ENCODE measurements at places on chromosomes 6 and 20. TPM values are rescaled to one million over a fixed set of nuclear protein-coding genes. Genes with fewer than 3 reads are reported as not detected.

MCCD1 gene
- total RNA-seq = not detected

HM13 gene
- 129 TPM for total RNA-seq

BPIFB1 gene
- total RNA-seq = not detected

TMEM170B gene
- 2.7 TPM for total RNA-seq

SMLR1 gene
- not detected for total RNA-seq

TGIF2 gene
- total RNA-seq = 22.2 TPM

GRCh38 chr6:34094474-34095135, 51.3 kb downstream of the GRM4 start:
- DNase-seq = no peak

GRCh38 chr6:69913361-69913760, 47.0 kb downstream of the COL19A1 start:
- DNase-seq = no peak

- DNase-seq = no peak
Observed at GRCh38 chr6:139448051-139448649, 73.7 kb upstream of the CITED2 start.

GRCh38 chr6:90062667-90063066, 168.4 kb downstream of the GJA10 start:
- DNase-seq = no peak

DNA sequence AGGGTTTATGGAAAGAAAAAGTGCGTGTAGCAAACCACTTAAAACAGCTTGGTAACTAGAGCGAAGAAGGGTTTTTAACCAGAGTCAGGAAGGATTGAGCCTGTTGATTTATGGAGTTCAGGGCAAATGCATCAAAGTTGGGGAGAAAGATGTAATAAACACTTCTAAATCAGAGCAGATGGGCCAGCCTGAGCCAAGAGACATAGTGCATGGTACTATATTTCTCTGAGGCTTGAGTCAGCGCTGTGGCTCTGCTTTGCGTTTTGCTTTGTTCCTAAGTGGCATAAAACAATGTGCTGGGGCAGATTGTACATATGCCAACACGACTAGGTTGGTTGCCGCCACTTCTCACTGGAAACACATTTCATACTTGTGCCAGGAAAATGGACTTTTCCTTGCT, 111.3 kb downstream of the BCKDHB start:
- no peak for DNase-seq

- peak; percentile 68 for DNase-seq
Observed at GRCh38 chr6:127481628-127482027, 22.4 kb upstream of the KIAA0408 start.

GRCh38 chr6:23841116-23841515, 284.9 kb upstream of the NRSN1 start:
- DNase-seq = no peak

- no peak for DNase-seq
Observed at GRCh38 chr6:28142446-28142845, 763 bp downstream of the ZKSCAN8 start.

DNA sequence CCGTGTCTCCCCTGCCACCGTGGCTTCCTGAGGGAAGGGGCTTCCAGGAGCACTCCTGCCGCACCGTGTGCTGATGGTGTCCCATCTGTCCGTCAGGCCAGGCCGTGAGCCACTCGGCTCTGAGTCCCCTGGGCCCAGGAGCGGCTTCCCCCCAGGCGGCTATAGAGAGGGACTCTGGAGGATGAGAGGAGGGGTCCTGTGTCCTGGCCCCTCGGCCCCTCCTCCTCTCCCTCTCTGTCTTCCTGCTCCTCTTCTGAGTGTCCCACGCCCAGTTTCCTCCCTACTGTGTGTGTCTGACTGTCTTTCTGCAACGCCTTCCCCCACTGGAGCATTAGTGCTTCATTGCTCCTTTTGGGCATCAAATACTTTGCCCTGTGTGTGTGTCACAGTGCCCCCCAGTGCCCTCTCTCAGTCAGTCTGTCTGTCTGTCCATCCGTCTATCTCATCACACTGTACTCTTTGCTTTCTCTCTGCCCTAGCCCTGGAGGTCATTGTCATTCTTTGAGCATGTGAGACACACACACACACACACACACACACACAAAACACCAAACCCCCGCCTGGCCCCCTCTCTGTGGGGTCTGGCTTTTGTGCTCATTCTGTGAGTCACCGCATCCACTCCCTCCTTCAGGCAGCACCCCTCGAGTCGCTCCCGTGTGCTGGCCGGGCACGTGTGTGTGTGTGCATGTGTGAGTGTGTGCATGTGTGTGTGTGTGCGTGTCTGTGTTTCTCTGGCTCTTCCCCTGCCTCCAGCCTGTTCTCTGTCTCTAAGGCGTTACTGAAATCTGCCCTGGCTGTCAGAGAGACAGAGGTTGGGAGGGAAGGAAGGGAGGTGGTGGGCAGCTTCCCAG, 71.9 kb downstream of the SRC start:
- no peak for DNase-seq

DNA sequence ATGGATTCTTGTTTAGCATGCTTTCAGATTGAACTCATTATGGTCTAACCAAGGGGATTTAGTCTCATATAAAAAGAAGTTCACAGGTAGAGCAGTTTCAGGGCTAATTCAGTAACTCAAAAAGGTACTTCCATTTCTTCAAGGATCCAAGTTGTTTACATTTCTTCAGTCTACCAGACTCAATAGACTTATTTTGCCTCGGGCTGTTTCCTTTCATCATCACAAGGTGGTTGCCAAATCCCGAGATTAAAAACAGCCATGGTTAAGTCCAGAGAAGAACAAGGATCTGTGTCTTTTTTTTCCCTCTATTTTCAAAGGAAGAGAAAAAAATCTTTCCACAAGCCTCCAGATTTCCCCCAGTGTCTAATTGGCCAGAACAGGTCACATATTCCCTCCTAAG, 69.8 kb upstream of the SNX9 start:
- DNase-seq = no peak

GRCh38 chr6:104711371-104711770, 148.3 kb downstream of the HACE1 start:
- DNase-seq = no peak

DNA sequence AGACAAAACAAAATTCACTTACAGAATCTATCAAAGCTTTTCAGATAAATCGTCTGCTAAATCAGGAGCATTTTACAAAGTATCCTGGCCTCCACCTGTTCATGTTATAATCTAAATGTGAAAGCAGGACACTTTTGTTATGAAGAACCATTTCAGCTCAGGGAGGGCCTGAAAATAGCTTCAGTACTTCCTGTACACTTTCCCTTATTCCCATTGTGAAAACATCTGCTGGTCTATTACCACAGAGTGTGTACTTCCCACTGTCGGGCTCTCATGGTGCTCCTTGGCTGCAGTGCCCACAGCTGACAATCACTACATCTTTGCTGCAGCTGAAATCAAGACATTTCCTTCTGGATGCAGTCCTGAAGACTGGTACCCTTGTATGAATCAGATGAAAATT, 128.1 kb downstream of the OPRM1 start:
- DNase-seq = no peak

- DNase-seq = peak; percentile 84
Observed at GRCh38 chr20:36017048-36017951, 48.9 kb downstream of the CNBD2 start.

DNA sequence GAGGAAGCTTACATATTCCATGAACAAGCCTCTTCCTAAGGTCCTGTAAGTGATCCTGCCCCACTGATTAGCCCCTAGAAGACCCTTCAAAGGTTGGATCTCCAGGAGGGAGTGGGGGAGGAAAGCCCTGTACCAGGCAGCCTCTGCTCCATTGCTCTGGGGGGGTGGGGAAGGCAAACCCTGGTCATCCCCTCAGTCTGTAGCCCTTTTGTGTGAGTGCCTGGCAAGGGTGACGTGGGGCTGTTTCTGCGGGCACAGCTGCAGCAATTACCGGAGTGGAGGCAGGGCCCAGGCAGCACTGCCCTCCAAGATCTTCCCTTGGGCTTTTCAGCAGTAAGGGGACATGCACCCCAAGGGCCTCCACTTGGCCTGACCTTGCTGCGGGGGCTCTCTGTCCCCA, at the start of gene MOG:
Gene MOG (plus strand): TSS at position 295 of the 400 bp plus-strand sequence. CDS start 118 bp downstream, outside the sequence.
- no peak for DNase-seq

DNA sequence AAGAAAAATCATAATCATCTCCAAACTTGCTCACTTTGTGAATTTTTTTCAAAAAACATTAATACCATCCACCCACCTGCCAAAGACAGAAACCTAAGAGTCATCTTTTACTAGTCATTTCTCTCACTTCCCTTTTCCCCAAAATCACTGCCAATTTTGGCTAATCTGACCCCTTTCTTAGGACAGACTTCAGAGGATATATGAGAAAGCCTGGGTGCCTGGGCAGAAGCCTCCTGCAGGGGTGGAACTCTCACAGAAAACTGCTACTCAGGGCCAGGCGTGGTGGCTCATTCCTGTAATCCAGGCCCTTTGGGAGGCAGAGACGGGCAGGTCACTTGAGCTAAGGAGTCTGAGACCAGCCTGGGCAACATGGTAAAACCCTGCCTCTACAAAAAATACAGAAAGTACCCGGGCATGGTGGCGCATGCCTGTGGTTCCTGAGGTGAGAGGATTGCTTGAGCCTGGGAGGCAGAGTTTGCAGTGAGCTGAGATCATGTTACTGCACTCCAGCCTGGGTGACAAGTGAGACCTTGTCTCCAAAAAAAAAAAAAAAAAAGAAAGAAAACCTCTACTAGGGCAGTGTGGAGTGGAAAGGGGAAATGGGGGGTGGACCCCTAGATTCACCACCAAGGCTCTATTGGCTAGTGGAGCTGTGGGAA, 3.8 kb downstream of the DEK start:
- DNase-seq = no peak

DNA sequence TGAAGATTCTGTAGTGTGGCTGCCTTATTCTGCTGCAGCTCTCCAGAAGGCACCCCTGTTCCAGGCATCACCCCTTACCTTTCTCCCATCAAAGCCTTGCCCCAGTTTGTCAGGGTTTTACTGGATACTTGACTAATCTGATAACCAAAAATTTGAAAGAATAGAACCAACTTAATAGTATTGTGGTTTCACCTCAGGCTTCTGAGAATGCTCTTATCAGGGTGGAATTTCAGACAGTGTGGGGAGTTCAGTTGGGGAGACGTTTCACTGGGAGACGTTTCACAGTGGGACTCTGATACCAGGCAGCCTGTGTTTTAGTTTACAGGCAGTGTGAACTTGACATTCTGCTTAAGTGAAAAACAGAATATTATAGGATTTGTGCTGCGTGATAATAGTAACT, 50.5 kb downstream of the SCAND1 start:
- DNase-seq = no peak

GRCh38 chr6:47335466-47335865, 25.8 kb upstream of the TNFRSF21 start:
- DNase-seq = no peak

DNA sequence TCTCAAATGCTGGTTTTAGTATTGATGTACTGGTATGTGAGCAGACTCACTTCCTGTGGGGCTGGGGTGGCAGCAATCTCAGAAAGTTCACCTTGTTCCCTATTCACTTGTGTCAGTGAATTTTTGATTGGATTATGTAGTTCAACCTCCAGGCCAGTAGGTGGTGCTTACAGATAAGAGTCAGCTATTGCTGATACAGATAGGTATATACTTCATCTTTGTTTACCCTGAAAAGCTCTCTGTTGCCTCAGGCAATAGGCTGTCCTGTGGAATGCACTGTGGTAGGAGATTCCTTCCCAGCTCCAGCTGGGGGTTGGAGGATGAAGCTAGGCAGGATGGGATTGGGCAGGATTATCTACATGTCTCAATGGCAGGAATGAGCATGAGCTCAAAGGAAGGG, 851.2 kb upstream of the EYS start:
- no peak for DNase-seq
